ENCODE measurements at places on chromosomes 1 and 21. TPM values are rescaled to one million over a fixed set of nuclear protein-coding genes. Genes with fewer than 3 reads are reported as not detected.

The CRYZ gene
- total RNA-seq: 83.7 TPM

The OSCP1 gene
- total RNA-seq: 7.7 TPM

The S100A7 gene
- not detected for total RNA-seq

The FNDC7 gene
- 0.12 TPM for total RNA-seq

The SPATA1 gene
- 0.37 TPM for total RNA-seq

The CYP4A11 gene
- total RNA-seq: not detected

The RAB13 gene
- total RNA-seq: 70.1 TPM

The S100A14 gene
- total RNA-seq: not detected

The AKNAD1 gene
- not detected for total RNA-seq

The BARHL2 gene
- total RNA-seq: not detected

The ERICH3 gene
- not detected for total RNA-seq

The ST6GALNAC5 gene
- total RNA-seq: 4.4 TPM

The SELENON gene
- total RNA-seq: 14.3 TPM

The SV2A gene
- total RNA-seq: 39.7 TPM

The NR0B2 gene
- not detected for total RNA-seq

The PHLDA3 gene
- 98.3 TPM for total RNA-seq

The IL22RA1 gene
- under 0.01 TPM for total RNA-seq

The LAX1 gene
- total RNA-seq: under 0.01 TPM

The PLA2G2F gene
- total RNA-seq: not detected

The KIF17 gene
- 4.6 TPM for total RNA-seq

The IL6R gene
- total RNA-seq: 11.9 TPM

The UBL4B gene
- total RNA-seq: not detected

The VTCN1 gene
- total RNA-seq: not detected

Data from uterine smooth muscle cell (primary cell).